ENCODE measurements at places on chromosomes 11 and 22.

DNA sequence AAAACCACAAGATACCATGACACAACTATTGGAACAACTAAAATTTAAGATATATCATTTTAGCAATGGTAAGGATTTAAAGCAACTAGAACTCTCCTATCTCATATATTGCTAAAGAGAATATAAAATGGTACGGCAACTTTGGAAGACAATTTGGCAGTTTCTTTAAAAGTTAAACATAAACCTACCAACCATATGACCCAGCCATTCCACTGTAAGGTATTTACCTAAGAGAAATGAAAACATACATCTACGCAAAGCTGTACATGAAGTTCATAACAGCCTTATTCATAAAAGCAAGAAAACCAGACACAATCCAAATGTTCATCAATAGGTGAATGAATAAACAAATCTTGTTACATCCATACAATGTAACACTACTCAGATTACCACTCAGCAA, 31.3 kb downstream of the SIK3 start:
- DNase-seq: no peak

GRCh38 chr11:70203751-70204465, 812 bp downstream of the FADD start:
- peak; percentile 89 for DNase-seq

DNA sequence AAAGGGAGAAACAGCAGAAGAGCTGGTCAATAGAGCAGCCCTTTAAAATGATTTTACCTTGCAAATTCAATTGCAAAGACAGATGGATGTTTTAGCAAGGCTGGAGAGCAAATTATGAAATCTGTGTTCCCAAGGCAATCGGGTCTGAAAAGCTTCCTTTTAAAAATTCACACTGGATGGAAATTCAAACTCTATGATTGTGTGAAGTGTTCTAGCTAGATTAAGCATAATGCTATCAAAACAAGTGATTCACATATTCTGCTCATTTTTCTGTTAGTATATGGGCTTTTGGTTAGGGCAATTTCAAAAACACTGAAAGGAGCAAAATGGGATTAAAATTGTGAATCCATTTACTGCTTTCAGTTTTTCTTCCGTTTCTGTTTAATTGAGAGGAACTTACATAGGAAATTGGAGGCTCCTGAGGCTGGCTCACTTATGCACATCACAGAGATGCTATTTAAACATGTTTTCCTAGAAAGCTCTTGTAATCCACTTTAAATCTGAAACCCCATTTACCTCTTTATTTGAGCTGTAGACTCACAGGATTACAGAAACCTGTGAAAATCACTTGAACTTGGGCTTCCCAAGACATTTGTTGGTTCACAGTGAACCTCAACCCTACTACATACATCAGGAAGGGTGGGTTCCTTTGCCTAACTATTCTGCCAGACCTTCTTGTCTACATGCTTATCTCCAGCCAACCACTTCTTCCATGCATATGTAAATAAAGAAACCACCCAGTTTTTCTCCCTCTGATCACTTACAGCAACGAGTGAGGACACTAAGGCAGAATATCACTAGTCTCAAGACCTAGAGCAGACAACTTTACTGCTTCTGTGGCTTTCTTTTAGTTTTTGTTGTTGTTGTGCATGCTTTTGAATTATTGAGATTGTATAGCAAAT, 201.9 kb upstream of the PITPNB start:
- no peak for DNase-seq

GRCh38 chr11:9330387-9331384, 16.3 kb upstream of the TMEM41B start:
- DNase-seq: no peak

GRCh38 chr11:1936781-1937615, 10.1 kb upstream of the MRPL23 start:
- peak; percentile 1 for DNase-seq

Measured in stimulated activated CD4-positive, alpha-beta T cell treated with anti-CD3 and anti-CD28 coated beads, Interleukin-1b, Interleukin-23, amount 100 ng/mL, for 48 hours (primary cell).